ENCODE measurements at places on chromosomes 2 and 18.

DNA sequence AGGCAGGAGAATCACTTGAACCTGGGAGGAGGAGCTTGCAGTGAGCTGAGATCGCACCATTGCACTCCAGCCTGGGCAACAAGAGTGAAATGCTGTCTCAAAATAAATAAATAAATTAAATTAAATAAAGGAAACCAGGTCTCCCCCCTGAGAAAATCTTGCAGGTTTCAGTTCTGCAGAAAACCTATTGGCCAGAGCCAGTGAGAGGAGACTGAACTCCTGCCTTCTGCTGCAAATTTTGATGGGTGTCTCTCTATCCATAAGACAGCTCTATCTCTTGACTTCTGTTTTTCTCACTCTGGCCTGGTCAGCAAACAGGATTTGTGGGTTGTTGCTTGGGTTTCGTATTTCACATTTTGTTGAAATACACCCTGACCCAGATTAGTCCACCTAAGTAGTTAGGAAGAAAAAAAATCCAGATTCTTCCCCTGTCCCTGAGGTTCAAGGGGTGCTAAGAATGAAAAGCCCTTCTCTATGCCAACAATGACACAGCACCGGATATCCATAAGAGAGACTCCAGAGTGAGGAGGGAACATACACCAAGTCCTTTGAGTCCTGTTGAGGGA is 86.7 kb upstream of the MAP4K4 start:
- DNase-seq = no peak

DNA sequence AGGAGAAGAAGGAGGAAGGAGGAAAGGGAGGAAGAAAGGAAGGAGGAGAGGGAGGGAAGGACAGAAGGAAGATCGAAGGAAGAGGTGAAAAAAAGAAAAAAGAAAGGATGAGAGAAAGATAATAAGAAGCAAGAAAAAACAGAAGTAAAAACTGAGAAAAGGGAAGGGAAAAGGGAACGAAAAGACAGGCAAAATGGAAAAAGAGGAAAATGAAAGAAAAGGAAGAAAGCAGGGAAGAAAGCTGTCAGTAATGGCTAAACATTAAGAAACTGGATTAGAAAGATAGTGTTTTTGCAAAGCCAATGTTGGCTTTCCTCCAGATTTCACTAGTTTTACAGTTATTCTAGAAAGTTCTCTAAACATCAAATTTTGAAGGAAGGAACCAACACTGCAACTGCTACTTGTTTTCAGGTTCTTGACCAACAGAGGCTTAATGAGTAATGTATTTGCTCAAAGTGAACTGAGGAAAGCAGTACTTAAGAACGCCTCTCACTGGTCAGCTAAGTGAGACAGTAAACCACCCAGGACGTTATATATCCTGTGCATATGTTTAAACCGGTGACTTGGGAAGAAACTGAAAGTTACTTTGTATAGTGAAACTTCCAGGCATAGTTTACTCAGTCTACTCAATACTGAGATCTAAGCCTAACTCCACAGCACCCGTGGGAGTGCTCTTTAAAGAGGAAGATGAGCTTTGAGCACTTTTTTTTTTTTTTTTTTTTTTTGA is 286.2 kb upstream of the TRIB2 start:
- no peak for DNase-seq

DNA sequence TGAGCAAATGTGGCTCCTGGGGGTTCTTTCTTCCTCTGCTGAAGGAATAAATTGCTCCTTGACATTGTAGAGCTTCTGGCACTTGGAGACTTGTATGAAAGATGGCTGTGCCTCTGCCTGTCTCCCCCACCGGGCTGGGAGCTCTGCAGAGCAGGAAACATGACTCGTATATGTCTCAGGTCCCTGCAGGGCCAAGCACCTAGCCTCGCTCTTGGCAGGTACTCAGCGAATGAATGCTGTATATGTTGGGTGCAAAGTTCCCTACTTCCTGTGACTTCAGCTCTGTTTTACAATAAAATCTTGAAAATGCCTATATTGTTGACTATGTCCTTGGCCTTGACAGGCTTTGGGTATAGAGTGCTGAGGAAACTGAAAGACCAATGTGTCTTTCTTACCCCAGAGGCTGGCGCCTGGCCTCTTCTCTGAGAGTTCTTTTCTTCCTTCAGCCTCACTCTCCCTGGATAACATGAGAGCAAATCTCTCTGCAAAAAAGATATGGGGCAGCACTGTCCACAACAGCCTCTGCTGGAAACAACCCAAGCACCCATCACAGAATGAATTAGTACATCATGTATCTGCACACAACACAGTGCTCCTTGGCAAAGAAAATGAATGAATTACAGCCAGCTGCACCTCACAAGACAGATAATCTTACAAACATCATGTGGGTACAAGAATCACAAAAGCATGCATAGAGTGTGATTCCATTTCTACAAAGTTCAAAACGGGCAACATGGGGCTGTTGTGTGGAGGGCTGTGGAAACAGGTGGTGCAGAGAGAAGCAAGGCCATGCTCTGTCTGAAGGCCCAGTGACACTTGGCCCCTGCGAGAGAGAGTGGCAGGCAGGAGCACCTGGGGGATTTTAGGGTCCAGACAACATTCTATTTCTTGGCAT is 6.6 kb downstream of the IL1RN start:
- DNase-seq = no peak

DNA sequence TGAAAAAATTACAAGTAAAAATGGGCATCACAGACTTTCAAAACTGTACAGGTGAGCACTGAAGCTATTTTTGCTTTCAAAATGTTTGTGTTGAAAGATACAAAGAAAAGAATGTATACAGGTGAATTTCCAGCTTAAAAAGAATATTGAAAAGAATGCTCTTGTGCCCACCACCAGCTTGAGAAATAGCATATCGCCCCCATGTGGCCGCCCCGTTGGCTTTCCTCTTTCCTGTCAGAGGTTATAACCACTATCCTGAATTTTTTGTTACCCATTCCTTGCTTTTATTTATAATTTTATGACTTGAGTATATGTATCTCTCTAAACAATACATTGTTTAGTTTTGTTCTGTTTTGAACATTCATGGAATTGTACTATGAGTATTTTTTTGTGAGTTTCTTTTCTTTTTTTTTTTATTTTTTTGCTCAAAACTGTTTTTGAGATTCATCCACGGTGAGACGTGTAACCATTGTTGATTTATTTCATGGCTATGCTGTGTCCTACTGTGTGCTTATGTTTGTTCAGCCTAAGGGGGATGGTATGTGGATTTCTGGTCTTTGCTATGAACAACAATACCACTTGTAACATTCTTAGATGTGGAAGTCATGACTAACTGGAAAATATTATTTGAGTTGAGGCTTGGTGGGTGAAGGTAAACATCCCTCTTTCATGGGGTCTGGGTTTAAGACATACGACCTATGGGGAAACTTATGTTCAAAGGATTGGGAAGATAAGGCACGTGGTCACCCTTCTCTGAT is 11.6 kb downstream of the TRPM8 start:
- peak; percentile 26 for DNase-seq

DNA sequence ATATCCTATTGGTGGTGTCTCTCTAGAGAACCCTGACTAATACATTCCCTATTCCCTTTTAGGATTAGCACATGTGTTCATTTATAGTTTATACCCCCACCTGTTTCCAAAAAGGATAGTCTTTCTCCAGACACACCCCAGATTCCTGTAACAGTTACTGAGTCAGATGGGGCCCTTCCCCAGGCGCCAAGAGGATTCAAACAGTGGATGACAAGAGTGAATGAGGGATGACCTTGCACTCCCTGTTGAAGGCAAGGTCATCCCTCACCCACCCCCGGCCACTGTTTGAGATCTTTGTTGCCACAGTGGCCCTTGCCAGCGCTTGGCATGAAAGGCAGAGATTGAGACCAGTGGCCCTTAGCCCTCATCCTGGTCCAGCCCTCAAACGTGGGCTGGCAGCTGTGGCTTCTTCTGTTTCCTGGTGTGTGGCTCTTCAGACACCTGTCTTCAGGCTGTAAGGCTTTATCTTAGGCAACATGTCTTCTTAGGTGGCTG is 15.3 kb upstream of the REEP1 start:
- no peak for DNase-seq

- DNase-seq = no peak
Observed at GRCh38 chr2:190318931-190319554, 583 bp downstream of the HIBCH start.

GRCh38 chr2:182038576-182038975 is 52.9 kb downstream of the PPP1R1C start:
- DNase-seq = no peak

- no peak for DNase-seq
Observed at GRCh38 chr2:25971596-25971995, 10.7 kb downstream of the KIF3C start.

- no peak for DNase-seq
Observed at GRCh38 chr2:152410165-152410597, 75.2 kb downstream of the FMNL2 start.

- no peak for DNase-seq
Observed at GRCh38 chr2:98453083-98453482, 8.4 kb downstream of the INPP4A start.

DNA sequence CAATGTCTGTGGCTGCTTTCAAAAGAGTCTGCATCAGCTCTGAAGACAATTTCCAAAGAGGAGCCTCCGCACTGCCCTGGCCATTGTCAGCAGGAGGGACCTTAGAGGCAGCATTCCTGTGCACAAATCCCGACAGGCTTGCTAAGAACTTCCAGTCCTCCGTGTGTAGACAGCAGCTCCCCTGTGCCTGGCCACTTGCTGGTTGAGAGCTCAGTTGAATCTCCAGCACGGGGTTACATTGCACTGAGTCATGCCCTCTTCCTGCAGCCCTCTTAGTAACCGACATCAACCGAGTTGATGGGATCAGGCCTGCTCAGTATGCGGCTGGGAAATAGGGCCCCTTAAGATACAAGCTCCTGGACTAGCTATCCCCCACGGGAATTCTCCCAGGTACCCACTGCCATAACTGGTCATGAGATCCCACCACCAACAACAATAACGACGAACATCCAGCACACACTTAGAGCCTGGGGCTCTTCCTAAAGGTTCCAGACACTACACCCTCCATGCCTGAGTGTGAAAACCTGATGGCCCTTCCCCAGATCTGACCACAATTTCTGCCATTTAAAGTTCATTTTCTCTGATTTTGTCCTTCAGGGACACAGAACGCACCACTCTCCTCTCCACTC is 12.0 kb downstream of the ATP6V1B1 start:
- no peak for DNase-seq

DNA sequence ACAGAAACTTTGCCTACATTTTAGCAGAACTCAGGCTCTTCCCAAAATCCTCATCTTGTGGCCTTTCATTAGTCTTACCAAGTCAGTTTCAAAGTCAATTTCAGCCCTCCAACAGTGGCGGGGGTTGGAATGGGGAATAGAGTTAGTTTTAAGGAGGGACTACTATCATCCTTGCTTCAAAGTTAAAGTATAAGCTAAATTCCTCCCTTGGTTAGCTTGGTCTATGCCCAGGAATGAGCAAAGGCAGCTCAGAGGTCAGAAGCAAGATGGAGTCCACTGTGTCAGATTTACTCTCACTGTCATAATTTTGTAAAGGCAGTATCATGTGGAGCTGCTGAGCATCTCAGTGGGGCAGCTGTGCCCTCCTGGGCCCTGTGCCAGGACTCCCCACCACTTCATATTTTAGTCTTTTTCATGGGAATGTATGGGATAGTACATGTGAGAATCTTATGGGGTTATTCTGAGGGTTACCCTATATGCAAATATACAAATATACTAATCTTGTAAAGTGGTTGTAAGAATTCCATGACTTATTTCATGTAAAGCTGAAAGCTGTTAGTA is 145.2 kb upstream of the MMADHC start:
- DNase-seq = no peak

- DNase-seq = no peak
Observed at GRCh38 chr18:58670404-58671110, 708 bp upstream of the MALT1 start.

- DNase-seq = no peak
Observed at GRCh38 chr2:23657371-23657770, 269.6 kb downstream of the ATAD2B start.

- DNase-seq = no peak
Observed at GRCh38 chr2:239292959-239293774, 107.7 kb downstream of the HDAC4 start.

- no peak for DNase-seq
Observed at GRCh38 chr2:176192351-176192750, 3.9 kb downstream of the HOXD1 start.

GRCh38 chr18:2853926-2854664 is 7.3 kb downstream of the EMILIN2 start:
- DNase-seq = no peak

- no peak for DNase-seq
Observed at GRCh38 chr2:227150222-227150936, 13.6 kb downstream of the COL4A4 start.

- DNase-seq = no peak
Observed at GRCh38 chr2:226720948-226721347, 78.7 kb downstream of the IRS1 start.

DNA sequence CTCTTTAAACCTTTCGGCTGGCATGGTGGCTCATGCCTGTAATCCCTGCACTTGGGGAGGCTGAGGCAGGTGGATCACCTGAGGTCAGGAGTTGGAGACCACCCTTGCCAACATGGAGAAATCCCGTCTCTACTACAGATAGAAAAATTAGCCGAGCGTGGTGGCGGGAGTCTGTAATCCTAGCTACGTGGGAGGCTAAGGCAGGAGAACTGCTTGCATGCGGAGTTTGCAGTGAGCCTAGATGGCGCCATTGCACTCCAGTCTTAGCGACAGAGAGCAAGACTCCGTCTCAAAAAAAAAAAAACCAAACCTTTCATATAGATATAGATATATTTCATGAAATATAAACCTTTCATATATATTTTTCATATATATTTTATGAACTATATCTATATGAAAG is 864.7 kb downstream of the TRIB2 start:
- no peak for DNase-seq

GRCh38 chr2:143139835-143140393 is 10.7 kb downstream of the ARHGAP15 start:
- no peak for DNase-seq

DNA sequence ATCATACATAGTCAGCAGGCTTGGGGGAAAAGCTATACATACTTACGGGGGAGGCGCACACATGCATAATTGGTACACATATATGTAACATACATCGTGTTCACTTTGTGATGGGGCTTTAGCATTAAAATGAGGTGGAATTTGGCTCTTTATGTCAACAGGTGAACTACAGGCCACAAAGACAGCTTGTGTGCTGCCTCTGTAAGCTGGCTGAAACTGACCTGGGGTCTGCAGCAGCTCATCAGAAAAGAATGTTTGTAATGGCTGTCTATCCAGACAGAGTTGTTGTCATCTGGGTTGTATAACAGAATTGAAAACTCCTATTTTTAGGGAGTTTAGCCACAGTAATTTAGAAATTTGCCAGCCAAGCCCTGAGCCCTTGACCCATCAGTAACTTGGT is 4.7 kb upstream of the KCNG3 start:
- DNase-seq = no peak

DNA sequence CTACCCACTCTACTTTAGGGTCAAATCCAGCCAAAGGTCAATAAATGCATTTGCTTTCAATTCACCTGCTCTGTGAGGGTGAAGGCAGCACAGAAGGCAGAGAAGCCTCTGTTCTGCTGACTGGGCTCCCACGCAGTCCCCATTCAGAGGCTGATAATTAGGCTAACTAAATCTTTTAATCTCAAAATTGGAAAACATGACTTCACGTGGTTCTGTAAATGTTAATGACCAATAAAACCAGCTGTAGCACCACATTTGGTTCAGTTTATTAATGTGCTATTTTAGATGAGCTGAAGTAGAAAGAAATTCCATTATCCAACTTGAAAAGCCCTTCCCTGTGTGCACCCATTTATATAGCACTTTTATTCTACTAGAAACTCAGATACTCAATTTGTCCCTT is 310.6 kb downstream of the C1D start:
- no peak for DNase-seq

GRCh38 chr2:241506793-241507429 is 1.5 kb downstream of the STK25 start:
- no peak for DNase-seq

Measured in 8988T (cell line).